ENCODE measurements at places on chromosomes 7 and 10.

- peak; percentile 38 for DNase-seq
These were observed 50.5 kb upstream of the COBL start for GRCh38 chr7:51366930-51367613.

DNA sequence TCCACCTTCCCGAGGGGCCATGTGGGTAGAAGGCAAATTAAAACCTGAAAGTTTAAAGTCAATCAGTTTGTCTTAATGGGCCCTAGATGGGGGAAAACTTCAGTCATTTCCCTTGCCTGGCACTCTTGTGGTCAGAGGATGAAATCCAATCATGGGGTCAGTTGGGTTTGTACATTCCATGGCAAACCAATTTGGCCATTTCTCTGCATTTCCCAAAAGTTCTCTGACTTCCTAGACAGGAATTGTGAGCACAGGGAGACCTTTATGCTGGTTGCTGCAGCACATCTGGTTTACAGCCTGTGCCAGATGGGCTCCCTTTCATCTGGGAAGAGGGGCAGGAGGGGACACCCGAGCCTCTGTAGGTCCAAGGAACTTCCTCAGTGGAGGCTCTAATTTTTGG lies 113.0 kb downstream of the CYP26A1 start:
- no peak for DNase-seq

DNA sequence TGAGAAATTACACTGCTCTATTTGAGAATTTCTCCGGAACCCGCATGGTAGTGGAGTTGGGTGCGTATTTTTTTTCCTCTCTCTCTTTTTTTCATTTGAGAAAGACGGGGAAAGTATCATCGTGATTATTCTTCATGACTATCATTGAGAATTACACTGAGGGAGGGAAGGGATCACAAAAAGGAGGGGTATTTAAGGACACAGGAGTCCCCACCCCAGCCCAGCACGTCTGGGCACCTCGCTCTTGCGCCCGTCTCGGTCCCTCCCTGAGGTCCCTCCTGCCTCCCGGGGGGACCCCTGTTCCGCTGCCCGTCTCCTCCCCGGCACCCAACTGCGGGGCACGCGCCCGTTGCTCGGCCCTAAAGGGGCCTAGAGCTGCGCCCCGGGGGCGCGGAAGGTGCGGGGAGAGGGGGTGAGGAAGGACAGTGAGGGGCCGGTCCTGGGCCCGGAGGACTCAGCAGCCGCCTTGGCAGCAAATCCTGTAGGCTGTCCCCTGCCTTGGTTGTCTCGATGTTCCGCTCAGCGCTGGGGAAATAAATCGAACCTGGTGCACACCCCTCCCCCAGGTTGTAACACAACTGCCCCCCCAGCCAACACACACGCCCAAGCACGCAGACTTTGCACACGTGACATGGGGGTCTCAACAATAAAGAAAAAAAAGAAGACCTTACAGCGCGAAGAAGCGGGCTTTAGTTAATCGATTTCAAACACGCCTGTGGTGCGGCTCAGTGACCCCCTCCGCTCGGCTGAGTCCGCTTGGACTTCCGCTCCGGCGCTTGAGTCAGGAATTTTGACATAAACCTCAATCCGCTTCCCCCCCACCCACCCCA lies 18.6 kb upstream of the GATA3 start:
- no peak for DNase-seq

GRCh38 chr7:141053626-141054025 lies 20.2 kb upstream of the TMEM178B start:
- peak; percentile 90 for DNase-seq

GRCh38 chr7:10924370-10924769 lies 49.3 kb upstream of the PHF14 start:
- no peak for DNase-seq

- peak; percentile 96 for DNase-seq
These were observed 18.5 kb downstream of the BICC1 start for GRCh38 chr10:58531084-58531695.

DNA sequence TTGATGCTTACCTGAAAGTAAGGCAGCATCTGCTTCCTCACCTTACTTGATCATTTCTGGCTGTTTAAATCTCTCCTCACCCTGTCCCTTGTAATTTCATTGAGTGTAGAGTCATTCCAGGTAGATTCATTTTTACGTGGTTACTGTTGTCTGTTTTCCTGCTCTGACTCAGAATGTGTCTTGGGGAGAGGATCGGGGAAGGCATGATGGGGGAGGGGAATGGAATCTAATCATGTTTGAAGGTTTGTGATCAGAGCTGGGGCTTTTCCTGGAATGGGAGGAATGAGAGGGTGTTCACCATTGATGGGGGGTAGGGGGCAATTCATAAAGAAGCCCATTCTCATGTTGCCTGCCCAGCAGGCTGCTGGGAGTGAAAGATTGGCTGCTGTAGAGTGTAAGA lies 18.7 kb downstream of the SEC24C start:
- no peak for DNase-seq

GRCh38 chr10:59991661-59992060 lies 85.3 kb upstream of the CCDC6 start:
- peak; percentile 74 for DNase-seq

DNA sequence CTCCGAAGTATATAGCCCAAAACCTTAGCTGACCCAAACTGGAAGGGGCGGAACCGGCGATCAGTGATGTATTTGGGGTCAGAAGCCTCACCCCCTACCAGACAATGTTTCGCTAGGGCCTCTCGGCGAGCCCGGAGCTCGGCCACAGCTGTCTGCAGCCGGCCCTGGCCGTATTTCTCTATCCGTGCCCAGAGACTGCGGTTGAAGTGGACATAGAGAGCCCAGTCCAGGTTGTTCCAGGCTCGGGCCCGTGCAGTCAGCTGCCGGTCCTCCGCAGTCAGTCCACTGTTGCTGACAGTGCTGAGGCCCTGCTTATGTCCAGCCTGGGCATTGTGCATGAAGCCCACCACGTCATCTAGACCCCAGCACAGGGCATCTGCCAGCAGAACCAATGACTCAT lies 1.5 kb upstream of the TRAPPC14 start:
- no peak for DNase-seq

DNA sequence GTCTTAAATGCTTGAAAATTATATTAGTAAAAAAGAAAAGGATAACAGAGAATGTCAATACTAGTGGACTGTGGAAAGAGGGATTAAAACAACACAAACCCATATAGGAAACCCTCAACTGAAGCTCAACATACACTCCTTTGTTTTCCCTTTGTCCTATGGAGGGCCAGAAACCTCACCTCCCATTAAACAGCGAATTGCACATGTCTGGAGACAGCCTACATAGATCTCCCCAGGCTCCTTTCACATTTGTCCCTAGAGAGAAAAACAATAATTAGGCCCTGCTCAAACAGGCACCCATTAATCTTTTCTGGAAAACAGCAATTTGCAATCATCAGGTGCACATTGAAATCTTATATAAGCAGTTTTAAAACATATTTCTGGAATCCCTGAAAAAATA lies 87.6 kb upstream of the SEMA3D start:
- no peak for DNase-seq

DNA sequence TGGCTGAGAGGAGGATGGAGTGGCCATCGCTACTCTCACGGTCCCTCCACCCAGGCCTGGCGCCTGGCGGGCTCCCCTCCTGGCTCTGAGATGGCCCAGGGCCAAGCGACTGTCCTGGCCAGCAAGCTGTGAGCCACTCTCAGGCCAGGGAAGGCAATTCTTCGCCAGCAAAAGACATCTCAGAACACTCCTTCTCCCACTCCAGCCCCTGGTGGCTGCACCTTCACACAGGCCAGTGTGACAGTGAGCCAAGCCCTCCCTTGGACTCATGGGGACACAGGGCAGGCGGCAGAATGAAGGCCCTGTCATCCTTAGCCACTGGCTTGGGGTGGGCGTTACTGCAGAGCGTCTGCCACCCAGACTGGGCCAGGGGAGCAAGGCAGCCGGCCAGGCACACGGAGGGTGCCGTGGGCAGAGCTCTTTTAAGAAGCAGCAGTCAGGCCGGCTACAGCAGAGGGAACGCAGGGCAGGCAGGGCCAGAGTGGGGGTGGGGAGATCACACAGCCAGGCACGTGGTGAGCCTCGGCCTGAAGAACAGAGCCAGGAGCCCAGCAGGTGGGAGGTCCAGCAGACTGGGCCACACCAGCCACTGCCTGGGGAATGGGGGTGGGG lies 14.4 kb downstream of the STK32C start:
- DNase-seq = no peak

DNA sequence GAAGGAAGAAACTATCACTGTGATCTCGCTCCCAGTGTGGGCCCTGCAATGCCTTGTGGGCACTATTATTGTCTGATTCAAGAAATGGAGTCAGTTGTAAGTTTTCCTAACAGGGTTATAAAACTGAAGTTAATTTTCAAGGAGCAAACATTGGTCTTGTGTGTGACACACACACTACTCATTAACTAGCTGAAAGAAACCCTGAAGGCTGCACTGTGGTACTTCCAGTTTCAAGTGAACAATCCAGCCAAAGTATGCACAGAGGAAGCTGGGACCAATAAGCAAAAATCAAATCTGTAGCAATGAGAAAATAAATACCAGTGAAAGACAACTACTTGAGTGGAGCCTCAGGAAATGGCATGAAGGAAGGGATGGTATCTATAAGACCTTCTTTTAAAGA lies 506.6 kb upstream of the POT1 start:
- no peak for DNase-seq

- peak; percentile 30 for DNase-seq
These were observed 28.0 kb downstream of the LMTK2 start for GRCh38 chr7:98134420-98135228.

GRCh38 chr10:905972-906371 lies 25.5 kb downstream of the LARP4B start:
- DNase-seq = no peak

- no peak for DNase-seq
These were observed 8.3 kb upstream of the ABCB5 start for GRCh38 chr7:20607216-20607615.

DNA sequence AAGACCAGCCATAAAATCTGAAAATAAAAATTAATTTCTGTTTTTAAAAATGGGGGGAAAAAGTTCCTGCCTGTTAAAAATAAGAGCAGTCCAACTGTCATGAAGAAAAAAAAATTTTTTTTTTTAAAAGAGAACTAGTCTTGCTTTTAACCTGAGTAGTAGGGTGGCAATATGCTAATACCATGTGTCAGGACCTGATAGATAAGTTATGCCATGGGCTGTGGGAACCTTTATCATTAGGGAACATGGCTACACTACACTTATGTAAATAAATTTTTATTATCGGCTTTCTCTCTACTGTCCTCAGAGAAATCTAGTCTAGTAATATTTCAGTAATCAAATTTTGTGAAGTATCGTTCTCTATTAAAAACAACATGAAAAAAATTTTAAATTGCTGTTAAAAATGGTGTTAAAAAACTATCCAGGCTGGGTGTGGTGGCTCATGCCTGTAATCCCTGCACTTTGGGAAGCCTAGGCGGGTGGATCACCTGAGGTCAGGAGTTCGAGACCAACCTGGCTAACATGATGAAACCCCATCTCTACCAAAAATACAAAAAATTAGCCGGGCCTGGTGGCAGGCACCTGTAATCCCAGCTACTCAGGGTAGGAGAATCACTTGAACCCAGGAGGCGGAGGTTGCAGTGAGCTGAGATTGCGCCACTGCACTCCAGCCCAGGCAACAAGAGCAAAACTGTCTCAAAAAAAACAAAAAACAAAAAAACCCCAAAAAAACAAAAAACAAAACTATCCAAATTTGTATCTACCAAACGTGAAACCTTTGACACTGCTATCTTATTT lies 20.7 kb downstream of the NT5C3A start:
- no peak for DNase-seq

- no peak for DNase-seq
These were observed 85.1 kb downstream of the SLIT1 start for GRCh38 chr10:97100657-97101056.

- no peak for DNase-seq
These were observed 86.2 kb downstream of the EBF3 start for GRCh38 chr10:129877773-129878371.

DNA sequence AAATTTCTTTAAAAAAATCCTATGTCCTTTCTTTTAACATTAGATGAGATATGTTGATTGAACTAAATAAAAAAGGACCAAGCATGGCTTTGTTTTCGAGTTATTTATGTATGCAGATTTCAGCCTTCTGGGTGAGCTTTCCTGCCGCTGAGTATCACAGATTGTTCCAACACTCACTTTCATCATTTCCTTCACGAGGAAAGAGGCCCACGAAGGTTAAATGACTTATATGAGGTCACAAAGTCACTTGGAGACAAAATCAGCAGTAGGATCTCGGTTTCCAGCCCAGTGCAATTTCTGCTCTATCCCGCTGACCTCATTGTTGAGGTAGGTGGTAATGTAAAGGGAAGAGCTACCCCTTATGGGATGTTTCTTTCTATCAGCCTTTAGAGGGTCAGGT lies 226.8 kb downstream of the SKAP2 start:
- no peak for DNase-seq

DNA sequence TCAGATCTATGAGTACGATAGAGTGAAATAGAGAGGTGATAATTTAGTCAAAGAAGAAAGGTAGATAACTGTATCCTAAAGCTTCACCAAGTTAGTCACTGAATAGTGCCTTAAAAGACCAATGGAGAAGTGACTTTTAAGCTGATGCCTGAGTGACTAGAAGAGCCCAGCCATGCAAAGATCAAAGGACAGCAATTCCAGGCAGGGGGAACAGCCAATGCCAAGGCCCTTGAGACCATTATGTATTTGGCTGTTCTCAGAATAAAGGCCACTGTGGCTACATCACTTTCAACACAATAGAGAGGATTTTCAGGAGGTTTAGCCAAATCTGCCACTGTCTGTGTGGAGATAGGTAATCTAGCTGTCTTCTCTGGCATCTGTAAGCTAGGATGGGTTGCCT lies 17.8 kb downstream of the HDAC9 start:
- DNase-seq = no peak

GRCh38 chr7:142939226-142939910 lies at the start of gene LLCFC1:
Gene LLCFC1, plus strand, starts transcription at chr7:142939484. Its CDS starts 138 bp downstream, at chr7:142939622.
- no peak for DNase-seq

DNA sequence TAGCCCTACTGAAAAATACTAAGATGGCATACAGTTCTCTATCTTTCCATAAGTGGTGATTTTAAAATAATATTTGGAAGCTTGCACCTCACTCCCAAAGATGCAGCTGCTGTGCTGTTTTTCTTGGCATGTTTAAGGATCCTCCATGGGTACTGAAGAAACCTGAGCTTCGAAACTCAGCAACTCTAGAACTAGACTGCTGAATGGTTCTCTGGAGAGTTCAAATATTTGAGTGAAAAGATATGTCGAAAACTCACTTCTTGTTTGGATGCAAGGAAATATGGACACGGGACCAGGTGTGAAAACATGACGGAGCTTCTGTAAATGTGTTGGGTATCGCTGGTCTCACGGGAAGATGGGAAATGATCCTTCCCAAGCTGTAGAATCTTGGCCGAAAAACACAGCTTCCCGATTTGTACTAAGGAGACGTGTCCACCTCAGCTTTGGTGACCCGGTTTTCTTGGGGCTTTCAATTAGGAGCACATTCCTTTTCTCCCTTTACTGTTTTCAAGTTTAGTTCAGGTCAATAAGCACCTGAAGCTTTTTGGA lies 543.8 kb upstream of the NRP1 start:
- no peak for DNase-seq

GRCh38 chr7:99557196-99557607 lies 1.2 kb upstream of the ZNF655 start:
- DNase-seq = no peak

- no peak for DNase-seq
These were observed 22.6 kb upstream of the AKR1C3 start for GRCh38 chr10:5071411-5072198.

All from inflammatory macrophage treated with lipopolysaccharide for 1 hour (primary cell).